ENCODE measurements at places on chromosomes 11 and 22. TPM values are rescaled to one million over a fixed set of nuclear protein-coding genes. Genes with fewer than 3 reads are reported as not detected.

EEF1G gene
- total RNA-seq: 1,552 TPM

ACRV1 gene
- total RNA-seq: not detected

SLC15A3 gene
- total RNA-seq: 2.6 TPM

OR8B3 gene
- not detected for total RNA-seq

CD3D gene
- not detected for total RNA-seq
